ENCODE measurements at places on chromosomes 2 and 18. TPM values are rescaled to one million over a fixed set of nuclear protein-coding genes. Genes with fewer than 3 reads are reported as not detected.

The GCG gene
- not detected for total RNA-seq

The EFHD1 gene
- 1.3 TPM for total RNA-seq

The ACVR1C gene
- total RNA-seq, result 3.5 TPM

The ZC3H15 gene
- 92.2 TPM for total RNA-seq

The SNORC gene
- 0.72 TPM for total RNA-seq

The HOXD10 gene
- not detected for total RNA-seq

Measured in activated naive CD4-positive, alpha-beta T cell treated with anti-CD3 and anti-CD28 coated beads for 36 hours (primary cell).